Fibroblast of the aortic adventitia (primary cell): ENCODE measurements at places on chromosomes 1 and 21. TPM values are rescaled to one million over a fixed set of nuclear protein-coding genes. Genes with fewer than 3 reads are reported as not detected.

PRXL2B gene
- 15.5 and 23.0 TPM in 2 replicates for total RNA-seq

WNT9A gene
- 0.41 and 0.99 TPM in 2 replicates for total RNA-seq

NR1I3 gene
- total RNA-seq = not detected in 2 replicates

DNAJC6 gene
- 0.49 and 0.72 TPM in 2 replicates for total RNA-seq

PRDM16 gene
- 0.98 and 11.3 TPM in 2 replicates for total RNA-seq

DNA sequence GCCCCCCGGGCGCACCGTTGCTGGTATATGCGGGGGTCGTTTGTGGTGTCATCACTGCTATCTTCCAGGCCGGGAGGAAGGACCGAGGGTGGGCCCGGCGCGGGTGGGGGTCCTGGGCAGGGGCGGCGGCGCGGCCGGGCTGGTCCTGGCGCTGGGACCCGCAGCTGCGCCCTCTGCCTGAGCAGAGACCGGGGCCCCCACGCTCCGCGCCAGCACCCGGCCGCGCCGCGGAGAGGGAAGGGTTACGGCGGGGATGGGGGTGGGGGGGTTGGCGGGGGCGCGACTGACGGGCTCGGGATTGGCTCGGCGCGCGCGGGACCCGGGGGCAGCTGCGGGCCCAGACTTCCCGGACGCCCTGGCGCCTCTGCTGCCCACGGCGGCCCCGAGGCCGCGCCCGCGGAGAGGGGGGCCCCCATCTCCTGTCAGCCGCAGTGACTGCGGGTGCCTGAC is 13.8 kb upstream of the SAMD11 start:
- DNase-seq = no peak

GRCh38 chr1:38131024-38131585 is 84.5 kb upstream of the POU3F1 start:
- no peak for DNase-seq

- DNase-seq = no peak
Measured at GRCh38 chr21:27369978-27370571, 403.2 kb upstream of the ADAMTS5 start.

DNA sequence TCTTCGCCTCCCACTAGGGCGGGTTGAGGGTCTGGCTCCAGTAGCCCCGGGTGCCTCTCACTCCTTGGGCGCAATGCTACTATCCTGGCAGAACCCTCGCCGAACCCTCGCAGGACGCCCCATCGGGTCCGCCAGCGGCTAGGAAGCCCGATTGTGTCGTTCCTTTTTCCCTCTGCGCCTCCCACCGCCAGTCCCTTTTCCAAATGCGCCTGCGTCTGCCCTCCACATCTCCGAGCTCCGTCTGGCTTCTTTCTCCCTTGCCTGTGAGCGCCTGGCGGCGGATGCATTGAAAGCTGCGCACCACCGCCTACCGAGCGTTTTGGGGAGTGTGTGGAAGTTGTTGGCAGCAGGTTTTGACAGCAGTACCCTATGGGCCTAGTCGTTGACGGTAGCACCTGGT is 1.0 kb upstream of the DIRAS3 start:
- DNase-seq = peak; percentile 66

DNA sequence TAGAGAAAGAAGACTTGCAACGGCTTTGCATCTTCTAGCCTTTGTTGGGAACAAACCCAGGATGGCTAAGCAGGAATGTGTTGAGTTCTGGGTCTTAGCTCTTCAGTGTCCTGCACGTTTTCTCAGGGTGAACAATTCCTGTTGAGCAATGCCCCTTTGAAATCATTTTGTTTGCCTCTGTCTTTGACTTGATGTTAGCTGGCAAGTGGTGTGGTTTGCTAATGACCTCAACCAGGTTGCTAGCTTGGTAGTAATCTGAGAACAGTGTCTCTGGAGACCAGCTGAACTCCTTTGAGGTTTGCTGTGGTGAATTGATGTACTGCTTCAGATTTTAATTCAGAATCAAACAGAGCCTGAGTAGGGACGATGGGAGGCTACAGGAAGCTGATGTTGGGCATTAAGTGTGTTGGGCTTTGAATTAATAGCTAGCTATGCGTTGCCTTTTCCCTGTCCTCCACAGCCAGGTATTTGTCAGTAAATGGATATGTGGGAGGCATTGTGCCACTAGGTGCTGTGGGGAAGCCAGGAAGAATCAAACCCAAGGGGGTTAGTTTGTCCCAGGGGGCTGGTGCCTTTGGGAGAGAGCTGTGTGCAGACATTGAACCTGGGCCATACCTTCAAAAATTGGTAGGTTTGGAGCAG is 23.3 kb upstream of the SRSF10 start:
- DNase-seq = peak; percentile 84

GRCh38 chr1:233005156-233005555 is 54.7 kb downstream of the NTPCR start:
- no peak for DNase-seq

- peak; percentile 25 for DNase-seq
Measured at GRCh38 chr1:206685334-206685768, 646 bp downstream of the MAPKAPK2 start.

DNA sequence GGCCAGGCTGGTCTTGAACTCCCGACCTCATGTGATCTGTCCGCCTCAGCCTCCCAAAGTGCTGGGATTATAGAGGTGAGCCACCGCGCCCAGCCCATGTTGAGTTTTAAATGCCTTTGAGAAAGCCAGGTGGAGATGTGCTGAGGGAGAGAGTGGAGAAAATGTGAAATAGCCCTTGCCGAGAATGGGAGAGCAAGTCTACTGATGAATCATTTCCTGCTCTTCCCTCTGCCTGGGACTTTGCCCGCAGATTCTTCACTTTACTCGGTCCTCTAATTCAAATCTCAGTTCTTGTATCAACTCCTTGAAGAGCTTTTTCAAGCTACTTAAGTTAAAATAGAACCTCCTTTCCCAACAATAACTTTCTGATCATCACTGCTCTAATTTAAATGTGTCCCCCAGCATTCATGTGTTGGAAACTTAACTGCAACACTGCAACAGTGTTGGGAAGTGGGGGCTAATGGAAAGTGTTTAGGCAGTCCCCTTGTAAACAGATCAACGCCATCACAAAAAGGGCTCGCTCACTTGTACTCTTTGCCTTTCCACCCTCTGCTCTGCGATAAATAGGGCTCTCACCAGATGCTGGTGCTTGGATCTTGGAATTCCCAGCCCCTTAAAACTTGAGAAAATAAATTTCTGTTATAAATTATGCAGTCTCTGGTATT is 27.8 kb downstream of the OSBPL9 start:
- DNase-seq = peak; percentile 81

DNA sequence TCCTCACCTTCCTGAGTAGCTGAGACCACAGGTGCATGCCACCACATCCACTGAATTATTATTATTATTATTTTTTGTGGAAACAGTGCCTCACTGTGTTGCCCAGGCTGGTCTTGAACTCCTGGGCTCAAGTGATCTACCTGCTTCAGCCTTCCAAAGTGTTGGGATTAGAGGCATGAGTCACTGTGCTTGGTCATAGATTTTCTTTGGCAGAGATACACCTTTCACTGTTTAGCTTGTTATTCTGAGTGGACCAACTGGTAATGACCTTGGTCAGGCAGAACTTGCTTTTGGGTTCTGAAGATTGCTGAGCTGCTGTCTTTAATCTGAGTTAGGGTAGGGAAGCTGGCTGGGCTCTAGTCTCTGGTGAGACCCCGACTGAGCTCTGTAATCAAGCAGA is 66.8 kb downstream of the DNAH14 start:
- DNase-seq = no peak
